ENCODE measurements at places on chromosomes 11 and 22.

- DNase-seq: no peak
Measured at GRCh38 chr22:39457556-39458443, 988 bp downstream of the MGAT3 start.

GRCh38 chr22:24992946-24993345 lies 40.4 kb downstream of the KIAA1671 start:
- DNase-seq: no peak

GRCh38 chr11:843086-843734 lies 558 bp downstream of the TSPAN4 start:
- DNase-seq: no peak

DNA sequence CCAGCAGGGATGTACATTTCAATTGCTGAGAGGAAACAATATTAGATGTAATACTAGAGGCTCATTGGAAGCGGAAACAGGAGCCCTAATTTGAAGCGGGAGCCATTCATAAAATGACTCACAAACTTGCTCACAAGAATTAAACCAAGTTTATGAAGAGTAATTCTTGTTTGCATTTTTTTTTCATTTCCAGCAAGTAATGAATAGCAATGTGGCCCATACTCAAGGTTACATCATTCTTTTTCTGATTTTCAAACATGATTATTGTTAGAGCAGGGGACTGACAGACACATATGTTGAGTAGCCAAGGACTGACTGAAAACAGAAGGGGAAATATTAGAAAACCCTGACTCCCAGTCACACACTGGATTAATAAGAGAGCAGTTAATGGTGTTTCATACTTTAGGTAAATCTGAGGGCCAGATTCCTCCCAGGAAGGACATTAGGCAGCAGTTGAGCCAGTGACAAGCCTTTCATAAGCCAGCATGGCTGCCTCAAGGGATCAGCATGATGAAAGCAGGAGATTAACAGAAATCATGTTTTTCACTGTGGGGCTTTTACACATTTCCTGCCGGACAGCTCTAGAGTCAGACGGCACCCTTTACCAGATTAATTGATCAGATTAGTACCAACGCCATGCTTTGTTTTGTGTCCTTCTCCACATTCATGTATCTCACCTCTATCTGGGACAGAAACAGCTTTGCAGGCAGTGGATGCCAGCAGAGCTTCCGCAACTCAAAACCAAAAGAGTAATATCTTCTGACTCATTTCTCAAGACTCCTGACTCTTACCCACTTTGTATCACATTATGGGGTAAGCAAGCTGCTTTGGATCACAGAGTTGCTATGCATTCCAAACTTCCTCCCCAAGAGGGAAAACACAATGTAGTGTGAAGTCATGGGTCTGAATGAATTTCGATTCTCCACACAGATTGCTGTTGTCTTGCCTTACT lies 831.6 kb downstream of the KCNA4 start:
- no peak for DNase-seq

DNA sequence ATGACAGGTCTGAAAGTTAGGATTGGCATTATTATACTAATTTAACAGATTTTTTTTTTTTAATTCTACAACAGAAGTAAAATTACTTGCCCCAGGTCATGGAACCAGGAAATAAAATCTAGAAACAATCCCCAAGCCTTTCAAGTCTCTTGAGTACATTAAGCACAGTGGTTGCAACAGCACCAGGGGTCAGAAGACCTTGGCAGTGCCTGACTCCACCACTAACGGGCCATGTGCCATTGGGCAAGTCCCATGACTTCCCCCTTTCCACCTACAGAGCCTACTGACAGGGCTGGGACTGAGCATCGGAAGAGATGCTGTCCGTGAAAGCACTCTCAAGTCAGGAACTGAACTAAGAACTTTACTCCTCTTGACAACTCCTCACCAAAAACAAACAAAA lies 98.6 kb upstream of the AKIP1 start:
- DNase-seq: no peak

DNA sequence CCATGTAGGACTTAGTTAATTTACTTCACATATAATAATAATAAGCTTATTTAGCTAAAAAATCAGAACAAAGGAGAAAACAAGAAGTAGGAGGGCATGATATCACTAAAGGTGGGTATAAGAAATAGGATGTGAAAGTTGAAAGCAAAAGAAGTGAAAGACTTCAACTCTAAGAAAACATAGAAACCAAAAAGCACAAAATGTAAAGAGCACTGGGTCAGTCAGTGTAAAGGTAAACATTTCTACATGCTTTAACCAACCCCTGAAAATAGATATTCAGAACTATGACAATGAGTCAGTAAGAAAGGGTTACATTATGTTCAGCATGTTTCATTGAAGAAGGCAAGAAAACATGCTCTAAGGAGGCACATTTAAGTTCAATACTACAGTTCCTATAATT lies 298.8 kb downstream of the SWAP70 start:
- no peak for DNase-seq

DNA sequence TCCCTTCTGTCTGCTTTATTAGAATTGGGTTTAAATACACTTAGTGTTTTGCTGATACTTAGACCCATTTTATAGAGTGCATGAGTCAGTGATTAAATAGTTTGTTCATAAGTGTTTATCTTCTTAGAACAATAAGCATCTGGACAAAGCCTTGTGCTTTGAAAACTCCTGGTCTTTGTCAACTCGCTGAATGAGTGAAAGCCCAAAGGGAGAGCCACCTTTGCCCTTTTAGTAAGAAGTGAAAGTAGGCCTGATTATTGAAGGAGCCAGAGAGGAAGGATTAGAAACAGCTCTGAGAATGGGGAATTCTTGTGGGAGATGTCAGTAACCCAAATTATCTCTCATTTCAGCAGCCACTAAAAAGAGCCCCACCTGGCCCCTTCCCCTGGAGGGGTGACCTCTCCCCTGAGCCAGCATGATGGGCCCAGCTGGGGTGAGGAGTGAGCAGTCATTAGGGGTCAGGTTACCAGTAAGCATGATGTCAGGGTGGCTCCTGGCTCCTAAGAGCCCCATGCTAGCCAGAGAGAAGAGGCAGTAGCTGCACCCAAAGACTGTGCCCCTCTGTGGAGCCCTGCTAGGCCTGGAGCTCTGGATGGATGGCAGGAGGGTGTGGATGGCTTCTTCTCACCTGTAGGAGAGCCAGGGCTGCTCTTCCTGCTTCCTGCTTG lies 125.1 kb upstream of the E2F8 start:
- DNase-seq: no peak

- no peak for DNase-seq
Measured at GRCh38 chr11:62889484-62890437, 9.1 kb downstream of the SLC3A2 start.

GRCh38 chr11:46741600-46742484 lies 22.8 kb downstream of the F2 start:
- DNase-seq: no peak
